Vagina (tissue), 2 donors: ENCODE measurements at places on chromosomes 13 and 19.
A peak's percentile ranks its signal among the peaks of the same experiment; 100 is the strongest.

DNA sequence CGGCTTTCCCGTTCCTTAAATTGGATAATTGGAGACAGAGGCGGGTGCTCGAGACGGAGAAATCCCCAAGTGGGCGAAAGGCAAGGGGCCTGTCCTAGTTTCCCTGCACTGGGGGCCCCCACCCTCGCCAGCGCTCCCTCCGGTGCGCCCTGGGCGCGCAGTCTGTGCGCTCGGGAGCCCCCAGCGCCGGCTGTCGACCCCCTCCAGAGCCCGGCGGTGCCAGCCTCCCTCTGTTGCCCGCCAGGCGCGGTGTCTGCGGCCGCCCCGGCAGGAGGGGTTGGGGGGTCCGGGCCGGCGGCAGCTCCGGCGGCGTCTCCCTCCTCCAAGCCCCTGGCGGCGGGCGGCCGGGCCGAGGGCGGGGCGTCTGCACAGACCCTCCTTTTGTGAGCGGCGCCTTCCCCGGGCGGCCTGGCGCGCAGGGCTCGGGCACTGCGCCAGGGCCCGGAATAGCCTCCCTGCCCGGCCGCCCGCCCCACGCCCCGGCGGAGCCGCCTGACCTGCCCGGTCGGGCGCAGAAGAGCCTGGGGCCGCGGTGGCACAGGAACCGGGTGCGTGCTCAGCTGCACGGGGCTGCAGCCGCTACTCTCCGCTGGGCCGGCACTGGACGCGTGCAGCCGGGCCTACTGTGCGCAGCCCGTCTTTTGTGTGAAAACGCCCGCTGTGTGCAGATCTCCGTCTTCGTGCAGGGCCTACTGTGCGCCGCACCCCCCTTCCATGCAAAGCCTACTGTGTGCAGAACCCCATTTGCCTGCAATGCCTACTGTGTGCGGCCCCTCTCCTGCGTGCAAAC is 13.2 kb downstream of the GADD45B start:
- no peak for DNase-seq

DNA sequence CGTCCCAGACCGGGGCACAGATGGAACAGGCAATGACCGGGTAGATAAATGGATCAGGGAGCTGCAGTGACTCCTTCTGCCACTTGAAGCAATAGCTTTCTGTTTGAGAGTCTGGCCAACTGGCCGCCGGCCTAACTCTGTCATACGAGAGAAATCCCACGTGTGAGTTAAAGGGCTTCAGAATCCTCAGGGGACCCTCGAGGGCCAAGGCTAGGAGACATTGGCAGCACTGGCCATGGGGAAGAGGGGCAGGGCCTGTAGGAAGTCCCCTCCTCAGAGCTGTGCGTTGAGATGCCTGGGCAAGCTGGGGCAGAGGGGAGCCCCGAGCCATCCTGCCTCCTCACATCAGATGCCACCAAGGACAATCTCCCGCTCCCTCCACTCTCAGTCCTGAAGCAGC is 51.6 kb downstream of the KLF2 start:
- no peak for DNase-seq

DNA sequence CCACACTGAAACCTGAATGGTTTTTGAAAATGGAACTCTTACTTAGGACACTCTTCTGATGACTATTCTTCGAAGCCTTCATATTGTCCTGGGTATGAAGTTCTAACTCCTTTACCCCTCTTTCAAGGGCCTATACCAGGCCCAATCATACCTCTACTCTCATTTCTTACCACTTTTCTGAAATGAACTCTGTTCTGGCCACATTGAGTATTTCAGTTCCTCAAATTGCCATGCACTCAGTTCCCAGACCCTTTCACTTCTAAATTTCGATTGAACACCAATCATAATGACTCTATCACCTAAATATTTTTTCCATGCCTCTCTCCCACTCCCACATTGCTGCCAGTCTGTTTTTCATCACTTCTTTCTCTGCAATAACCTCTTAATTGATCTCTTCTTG is 53.7 kb downstream of the LACC1 start:
- no peak for DNase-seq

- no peak for DNase-seq
Measured at GRCh38 chr13:110363010-110363409, 55.9 kb downstream of the COL4A2 start.

- DNase-seq = no peak
Measured at GRCh38 chr13:105464249-105464648, 1071.2 kb downstream of the EFNB2 start.

DNA sequence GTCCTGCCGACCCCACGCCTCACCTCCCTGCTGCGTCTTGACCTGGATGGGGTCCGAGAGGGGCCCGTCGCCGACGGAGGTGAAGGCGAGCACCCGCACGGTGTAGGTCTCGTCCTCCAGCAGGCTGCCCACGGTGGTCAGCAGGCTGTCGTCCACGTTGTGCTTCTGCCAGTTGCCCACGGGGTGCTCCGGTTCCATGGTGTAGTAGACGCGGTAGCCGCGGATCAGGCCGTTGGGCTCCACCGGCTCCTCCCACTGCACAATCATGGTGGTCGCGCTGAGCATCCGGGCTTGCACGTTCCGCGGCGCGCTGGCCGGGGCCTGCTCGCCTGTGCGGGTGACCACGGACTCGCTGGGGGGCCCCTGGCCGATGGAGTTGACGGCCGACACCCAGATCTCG is 96.7 kb downstream of the PTPRS start:
- no peak for DNase-seq

DNA sequence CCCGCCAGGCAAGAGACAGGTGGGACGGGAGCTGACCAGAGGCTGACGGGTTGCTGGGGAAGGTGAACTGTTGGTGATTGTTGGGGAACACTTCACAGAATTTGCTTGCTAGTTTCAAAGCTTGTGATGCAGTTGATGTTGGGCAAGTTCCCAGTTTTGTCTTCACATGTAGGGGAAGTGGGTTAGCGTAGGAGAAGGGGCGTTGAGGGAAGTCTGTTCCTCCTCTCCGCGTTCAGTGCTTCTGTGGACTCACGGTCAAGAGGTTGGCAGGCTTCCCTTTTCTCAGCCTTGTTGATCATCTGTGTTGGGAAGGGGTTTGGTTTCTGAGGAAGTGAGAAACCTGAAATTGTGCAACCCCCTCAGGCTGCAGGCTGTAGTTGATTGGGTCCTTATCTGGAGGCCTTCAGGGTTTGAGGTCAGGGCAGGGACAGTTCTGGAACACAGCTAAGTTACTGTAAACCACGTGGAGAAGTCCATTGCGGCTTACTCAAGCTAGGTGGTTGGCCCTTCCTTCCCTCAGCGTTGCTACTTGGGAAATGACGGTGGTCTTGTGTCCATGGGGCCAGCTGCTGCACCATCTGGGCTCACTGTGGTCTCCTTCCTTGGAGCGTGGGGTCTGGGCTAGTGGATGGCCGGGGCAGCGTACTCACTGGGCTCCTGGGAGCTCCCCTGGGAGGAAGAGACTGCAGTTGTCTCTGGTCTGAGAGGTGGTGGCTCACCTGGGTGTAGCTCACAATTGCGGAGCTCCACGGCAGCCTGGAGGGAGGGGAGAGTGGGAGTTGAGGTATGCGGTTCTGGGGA is 7.5 kb downstream of the RPS9 start:
- no peak for DNase-seq

DNA sequence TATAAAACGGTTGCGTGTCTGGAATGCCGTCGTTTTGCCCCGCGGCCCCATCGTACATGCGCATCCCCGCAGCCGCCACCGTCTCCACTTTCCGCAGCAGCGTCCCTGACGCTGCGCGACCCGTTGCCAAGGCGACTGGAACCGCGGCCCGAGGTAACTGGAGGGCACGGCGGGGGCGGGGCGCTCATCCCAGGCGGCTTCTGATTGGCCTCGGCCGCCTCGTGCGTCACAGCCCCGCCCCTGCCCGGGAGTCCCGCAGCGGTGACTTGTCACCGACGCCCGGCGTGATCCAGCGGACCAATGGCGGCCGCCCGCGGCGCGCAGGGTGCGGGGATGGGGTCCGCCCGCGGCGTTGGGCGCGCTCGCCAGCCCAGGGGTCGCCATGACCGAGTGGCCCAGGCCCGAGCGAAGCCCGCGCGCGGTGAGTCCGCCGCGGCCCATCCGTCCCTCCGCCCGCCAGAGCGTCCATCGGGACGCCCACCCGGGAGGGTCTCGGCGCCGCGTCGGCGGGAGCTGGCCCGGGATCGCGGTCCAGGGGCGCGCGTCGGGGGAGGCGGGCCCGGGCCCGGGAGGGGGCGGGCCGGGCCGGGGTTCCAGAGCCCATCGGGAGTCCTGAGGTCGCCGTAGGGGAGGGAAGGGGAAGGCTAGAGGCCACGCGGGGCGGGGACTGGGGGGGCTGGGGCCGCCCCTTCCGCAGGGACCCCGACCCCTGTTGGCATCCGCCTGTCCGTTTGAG is at the start of gene ZSCAN1:
ZSCAN1 (plus strand) TSS at position 285 of the 736 bp plus-strand sequence. CDS start 3,812 bp downstream, outside the sequence.
- no peak for DNase-seq

- no peak for DNase-seq
Measured at GRCh38 chr13:105719859-105720258, 815.6 kb downstream of the EFNB2 start.

DNA sequence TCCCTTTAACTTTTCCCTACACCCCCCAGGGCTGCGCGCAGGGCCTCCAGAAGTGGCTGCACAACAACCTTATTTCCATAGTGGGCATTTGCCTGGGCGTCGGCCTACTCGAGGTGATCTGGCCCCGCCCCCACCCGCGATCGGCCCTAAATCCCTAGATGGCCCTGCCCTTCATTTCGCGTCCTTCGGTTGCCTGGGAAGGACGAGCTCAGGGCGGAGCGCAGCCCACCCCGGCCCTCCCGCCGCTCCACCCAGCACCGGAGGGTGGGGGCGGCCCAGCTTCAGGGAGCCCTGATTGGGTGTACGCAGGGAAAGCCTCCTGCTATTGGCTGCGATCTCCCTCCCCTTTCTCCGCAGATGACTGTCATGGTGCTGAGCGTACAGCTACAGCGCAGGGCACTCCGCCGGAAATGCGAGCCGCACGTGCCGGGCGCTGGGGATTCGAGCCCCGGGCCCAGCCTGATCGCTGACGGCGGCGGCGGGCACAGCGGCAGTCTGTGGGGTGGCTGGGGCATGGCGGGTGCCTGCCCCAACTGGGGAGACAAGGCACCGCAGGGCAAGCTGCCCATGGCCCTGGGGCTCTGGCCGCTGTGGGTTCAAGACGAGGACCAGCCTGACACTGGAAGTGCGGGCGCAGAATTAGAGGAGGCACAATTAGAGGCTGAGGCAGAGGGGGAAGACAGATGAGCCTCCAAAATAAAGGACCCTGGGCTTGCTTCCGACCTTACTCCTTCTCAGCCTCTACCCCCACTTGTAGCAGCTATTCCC is 4.3 kb downstream of the CD37 start:
- DNase-seq = peak; percentile 93

DNA sequence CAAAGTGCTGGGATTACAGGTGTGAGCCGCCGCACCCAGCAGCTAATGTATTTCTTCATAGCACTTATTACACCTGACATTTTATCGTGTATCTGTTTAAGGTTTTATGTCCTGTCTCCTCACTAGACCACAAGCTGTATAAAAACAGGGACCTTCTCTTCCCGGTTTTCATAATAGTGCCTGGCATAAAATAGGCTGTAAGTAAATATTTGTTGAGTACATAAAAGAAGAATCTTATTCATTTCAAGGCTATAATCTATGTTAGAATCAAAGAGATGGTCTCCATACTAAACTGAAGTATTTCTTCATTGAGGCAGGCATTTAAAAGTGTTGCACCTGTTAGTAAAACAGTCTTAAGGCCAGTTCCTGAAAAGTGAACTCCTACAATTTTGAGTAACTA is 194.0 kb downstream of the SHISA2 start:
- no peak for DNase-seq

DNA sequence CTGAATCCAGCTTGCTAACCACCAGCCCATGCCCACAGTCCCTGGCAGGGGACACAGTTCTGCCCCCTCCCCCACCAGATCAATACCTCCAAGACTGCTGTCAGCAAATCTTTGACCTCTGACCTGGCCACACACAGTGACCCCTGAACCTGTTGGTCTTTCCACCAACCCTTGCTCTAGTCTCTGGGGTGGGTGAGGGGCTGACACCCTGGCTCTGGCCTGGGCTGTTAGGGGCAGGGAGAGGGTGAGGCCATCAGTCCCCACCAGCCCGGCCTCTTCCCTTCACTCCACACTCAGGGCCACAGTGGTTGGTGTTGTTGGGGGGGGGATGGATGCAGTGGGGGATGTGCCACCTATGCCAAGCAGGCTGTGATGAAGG is 21.8 kb upstream of the SLC7A10 start:
- no peak for DNase-seq

DNA sequence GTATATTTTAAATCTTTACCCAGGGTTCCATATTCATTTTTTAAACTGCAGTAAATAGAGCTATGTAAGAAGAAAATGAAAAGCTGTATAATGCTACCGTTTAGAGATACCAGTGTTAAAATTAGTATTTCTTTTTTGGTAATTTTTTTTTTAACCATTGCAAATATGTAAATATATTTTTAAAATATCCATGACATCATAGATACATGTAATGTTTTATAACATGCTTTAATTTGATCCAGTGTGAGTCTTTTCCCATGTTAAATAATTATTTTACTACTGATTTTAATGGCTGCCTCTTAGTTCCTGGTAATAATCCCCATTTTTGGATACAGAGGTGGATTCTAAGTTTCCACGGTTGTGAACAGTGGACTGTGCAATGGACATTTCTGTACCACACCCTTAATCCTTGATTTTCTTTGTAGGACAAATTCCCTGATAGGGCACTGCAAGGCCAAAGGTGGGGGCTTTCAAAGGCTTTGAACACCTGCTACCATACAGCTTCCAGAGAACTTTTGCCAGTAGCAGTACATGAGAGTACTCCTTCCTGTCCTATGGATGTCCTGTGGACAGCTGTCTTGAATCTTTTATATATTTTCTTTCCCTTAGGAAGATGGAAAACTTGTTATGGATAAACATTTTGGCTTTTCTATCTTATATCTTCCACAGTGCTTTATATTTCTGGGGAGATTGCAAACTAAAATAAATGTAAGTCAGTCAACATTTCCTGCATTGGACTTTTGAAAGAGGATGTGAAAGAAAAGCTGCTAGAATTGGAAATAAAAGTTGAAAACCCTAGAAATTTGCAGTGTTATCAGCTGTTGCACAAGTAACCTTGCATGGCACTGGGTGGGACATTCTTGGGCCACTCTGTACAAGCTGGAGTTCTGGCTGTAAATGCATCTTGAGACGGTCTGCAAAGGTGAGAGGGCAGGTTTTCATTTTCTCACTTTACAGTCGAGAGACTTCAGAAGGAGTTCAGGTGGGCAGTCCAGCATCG is 46.8 kb downstream of the ARHGEF7 start:
- DNase-seq = no peak

- no peak for DNase-seq
Measured at GRCh38 chr13:67803118-67803517, 573.0 kb upstream of the PCDH9 start.

GRCh38 chr13:25490236-25490635 is 118.5 kb downstream of the ATP8A2 start:
- DNase-seq = no peak
